Stimulated activated CD4-positive, alpha-beta T cell treated with anti-CD3 and anti-CD28 coated beads, Interleukin-1b, Interleukin-23, amount 100 ng/mL, for 1 hour (primary cell): ENCODE measurements at places on chromosomes 6 and 20.

GRCh38 chr6:93728150-93728549, 308.8 kb upstream of the EPHA7 start:
- no peak for DNase-seq

DNA sequence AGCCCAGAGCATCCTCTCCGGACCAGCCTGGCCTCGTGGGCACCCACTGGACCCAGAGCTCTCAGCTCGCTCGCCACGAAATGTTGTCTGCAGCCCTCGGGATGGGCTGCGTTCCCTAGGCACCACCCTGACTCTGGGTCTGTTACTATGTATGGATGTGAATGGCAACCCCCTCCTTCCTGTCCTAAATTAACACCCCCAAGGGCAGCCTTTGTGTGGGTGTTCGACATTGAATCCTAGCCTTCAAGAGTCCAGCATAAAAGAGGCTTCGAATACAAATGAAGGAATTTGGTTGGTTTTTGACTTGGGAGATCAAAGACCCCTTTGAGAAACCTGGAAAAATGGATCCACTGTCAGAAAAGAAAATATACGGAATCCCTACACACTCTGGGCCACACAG, 86.1 kb downstream of the BMP7 start:
- no peak for DNase-seq

DNA sequence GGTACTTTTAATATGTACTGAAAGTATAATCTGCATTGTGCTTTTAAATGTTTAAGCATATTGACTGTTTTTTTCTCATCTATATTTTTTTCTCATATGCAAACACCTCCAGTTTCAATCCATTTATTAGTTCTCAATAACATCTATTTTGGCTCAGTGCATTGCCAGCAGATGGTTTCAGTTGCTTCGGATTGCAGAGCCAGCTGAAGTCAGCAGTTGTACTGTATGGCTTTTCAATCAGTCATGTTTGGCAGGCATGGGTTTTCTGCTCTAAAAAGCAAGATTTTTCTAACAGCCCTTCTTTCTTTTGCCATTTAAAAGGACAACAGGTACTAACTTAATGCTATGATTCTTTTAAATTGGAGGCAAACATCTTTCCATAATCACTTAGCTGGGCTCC, 121.2 kb downstream of the CD109 start:
- no peak for DNase-seq

- no peak for DNase-seq
Measured at GRCh38 chr20:50727792-50728485, 3.4 kb upstream of the PARD6B start.

GRCh38 chr20:58944610-58945009, 36.4 kb upstream of the NELFCD start:
- DNase-seq = no peak

- no peak for DNase-seq
Measured at GRCh38 chr20:62406635-62407176, 379 bp downstream of the CABLES2 start.

DNA sequence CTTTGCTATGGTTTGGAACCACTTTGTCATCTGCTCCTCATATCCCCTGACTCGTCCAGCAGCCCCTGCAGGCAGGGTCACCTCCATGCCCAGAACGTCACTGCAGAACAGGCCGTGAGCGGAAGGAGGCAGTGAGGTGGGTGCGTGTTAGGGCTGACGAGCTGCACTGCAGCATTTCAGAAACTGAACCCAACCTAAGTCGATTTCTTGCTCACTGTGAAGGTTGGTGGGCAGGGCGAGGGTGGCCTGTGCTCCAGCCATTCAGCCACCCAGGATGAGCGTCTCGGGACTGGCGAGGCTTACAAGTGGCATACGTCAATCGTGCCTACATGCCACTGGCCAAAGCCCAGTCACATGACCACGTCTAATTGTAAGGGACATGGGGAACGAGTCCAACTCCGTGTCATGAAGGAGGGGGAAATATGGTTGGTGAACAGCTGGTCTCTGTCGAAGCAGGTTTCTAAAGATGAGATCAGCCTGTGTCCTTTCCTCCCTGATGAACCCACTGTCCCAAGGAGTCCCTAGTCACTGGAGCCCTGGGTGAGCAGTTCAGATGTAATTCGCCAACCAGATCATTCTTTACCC, 289.1 kb downstream of the TAF4 start:
- no peak for DNase-seq

DNA sequence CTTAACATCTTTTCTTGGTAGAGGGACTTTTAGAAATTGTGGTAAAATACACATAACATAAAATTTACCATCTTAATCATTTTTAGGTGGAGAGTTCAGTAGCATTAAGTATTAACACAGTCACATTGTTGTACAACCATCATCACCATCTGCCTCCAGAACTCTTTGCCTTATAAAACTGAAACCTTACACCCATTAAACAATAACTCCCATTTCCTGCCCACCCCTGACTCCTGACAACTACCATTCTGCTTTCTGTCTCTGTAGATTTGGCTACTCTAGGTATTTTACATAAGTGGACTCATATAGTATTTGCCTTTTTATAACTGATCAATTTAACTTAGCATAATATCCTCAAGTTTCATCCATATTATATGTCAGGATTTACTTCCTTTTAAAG, 88.7 kb downstream of the ZHX3 start:
- no peak for DNase-seq

DNA sequence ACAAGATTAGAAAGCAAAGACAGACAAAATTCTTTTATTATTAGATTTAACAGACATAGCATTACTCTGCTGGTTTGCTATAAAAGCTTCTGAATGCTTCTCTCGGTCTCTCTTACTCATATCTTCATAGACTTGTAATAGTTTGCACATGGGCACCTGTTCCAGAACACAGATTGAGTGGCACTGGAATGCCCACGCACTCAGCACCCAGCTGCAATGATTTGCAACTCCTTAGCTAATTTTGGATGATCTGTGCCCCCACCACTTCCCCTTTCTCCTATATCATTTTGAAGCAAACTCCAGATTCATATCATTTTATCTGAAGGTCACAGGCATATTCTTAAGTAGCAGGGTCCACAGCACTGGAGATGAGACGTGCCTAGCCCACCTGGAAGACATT, 148.8 kb downstream of the CFAP61 start:
- DNase-seq = no peak

DNA sequence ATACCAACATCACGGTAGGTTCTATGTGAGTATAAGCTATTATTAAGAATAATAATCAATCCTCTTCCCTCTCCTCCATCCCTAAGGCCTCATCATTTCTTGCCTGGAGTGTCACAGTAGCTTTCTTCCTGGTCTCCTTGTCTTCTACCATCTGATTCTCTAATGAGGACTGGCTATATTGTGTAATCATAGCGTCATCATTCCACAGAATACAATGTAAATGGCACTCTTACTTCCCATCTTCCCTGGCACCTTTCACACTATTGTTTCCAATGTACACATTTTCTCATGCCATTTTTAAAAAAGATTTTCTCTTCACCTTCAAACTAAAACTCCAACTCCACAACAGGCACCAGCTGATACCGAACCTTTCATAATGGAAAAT, 2.2 kb upstream of the BTN3A2 start:
- DNase-seq = no peak

GRCh38 chr20:48469026-48469425, 358.8 kb downstream of the PREX1 start:
- no peak for DNase-seq

GRCh38 chr20:18187020-18187419, 49.4 kb downstream of the KAT14 start:
- no peak for DNase-seq

DNA sequence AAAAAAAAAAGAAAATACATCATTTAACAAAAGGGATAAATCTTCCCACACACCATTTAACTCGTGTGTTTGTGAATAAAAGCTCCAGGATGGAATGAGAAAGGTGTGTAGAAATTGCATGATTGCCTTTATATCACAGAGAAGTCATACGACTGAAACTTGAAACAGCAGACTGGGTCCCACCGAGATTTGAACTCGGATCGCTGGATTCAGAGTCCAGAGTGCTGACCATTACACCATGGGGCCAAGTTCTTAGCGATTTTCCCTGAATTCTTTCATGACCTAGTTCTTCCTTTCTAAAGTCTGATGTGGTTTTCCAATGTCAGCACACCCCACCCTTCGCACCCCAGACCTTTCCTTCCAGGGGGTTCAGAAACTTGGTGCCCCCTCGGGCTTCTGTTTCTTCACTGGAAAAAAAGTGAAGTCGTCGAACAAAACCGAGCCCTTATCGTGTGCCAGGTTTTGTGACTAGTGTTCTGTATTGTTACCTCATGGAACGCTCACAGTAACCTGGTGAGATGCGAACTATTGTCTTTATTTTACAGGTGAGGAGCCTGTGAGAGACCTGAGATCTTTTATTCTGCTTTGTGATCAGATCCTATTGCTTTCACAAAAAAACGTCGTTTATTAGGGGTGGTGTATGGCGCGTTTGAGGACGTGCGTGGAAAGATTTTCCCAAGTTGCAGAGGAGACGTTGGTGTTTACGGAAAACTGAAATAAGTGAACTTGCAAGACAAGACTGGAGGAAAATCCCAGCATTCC, 120.8 kb downstream of the OR2B2 start:
- DNase-seq = no peak

DNA sequence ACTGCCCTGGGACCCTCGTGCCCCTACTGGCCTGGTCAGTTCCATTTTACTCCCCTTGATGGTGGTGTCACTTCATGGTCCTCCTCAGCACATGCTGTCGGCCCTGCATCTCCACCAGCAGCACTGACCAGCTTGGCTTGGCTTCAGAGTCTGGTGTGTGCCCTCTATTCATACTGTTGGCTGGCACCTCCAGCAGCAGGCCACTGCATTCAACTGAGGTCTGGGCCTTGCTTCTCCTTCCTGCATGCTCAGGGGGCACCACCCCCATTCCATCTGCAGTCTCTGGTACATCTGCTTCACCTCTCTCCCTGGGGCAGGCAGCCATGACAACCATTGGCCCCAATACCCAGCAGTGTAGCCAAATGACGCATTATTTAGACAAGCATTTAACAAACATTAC, 155.9 kb downstream of the SLC24A3 start:
- DNase-seq = no peak

DNA sequence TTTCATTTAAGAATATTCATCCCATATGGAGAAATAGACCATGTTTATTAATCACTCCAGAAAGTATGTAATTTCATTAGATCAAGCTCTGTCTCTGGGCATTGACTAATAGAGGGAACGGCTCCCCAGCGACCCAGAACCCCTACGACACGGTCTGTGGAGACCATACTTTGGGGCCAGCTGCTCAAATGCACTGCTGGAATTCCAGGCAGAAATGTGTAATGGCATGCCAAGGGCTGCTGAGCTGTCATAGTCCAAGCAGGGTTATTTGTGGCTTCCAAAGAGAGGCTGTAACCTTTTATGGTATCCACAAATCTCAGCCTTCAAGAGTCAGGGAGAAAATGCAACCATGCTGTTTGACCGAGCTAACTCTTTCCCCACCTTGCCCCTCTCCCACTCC, 755.8 kb downstream of the DHX35 start:
- no peak for DNase-seq

DNA sequence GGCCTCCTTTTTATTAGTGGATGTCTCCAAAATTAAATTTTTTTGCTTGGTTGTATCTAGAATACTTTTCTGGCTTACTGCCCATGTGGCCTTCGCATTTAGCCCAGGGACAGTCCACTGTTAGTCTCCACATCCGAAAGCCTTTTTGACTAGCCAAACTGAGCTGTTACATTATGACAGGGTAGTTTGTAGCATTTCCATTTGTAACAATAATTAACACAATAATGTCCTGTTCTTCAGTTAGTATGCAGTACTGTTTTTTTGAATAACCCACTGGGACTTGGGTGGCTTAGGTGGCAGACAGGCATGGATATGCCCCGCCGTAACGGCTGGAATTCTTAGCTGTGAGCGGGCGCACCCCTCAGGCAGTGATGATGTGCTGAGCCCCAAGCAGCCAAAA, 12.7 kb upstream of the BTN3A2 start:
- no peak for DNase-seq

- no peak for DNase-seq
Measured at GRCh38 chr20:17617212-17617867, 47.5 kb downstream of the DSTN start.

DNA sequence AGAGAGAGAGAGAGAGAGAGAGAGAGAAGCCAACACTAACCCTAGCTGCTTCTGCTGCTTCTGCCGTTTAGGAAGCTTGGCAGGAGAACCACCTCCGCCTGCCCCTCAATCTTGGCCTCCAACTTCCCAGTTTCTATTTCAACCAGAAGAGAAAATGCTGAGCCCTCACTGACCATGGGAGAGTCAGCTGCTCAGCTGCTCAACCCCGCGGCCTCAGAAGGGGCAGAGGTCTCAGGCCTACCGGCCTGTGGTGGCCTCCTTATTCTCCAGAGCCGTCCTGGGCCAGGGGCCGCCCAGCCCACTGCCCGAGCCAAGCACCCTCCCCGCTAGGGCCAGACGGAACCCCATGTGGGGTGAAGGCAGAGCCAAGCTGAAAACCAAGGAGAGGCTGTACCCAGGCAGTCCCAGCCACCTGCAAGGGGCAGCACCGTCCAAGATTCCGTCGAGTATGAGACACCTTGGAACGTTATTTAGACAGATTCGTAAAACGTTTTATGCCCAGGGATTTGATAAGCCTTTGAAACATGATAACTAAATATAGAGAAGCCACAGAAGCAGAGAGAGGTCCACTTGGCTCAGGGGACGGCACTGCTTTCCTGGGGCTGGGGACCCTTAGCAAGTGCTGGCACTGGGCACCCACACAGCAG, 116.6 kb downstream of the DLL1 start:
- no peak for DNase-seq

DNA sequence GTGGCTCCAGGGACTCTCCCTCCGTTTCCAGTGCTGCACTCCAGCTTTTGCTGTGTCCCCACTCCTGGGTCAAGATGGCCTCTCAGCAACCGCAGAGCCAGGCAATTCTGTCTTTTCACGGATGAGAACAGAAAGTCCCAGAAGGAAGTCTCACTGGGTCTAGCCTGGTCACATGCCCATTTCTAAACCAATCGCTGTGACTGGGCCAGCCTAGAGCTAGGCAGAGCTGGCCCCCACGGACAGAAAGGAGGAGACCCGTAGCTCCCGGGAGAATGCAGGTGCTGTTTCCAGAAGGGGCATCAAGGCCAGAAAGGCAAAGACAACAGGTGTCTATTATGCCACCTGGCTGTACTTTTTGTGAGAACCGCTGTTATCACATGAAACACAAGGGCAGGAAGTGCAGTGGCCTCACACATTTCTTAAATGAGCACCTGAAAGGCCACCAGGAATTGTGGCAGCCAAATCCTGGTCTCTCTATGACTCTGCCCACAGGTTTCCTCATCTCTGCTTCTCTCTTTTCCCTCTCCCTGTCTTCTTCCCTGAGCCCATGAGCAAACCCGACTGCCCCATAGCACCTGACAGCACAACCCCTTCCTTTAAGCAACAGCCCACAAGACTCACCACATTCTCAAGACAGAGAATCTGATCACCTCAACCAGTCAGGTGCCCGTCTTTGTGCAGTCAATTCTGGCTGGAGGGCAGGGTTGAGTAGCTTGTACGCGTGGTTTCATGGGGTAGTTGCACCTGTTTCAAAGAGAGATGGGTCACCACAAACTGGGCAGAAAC, 37.1 kb upstream of the B4GALT5 start:
- DNase-seq = no peak
